ENCODE measurements at places on chromosomes 2 and 18. TPM values are rescaled to one million over a fixed set of nuclear protein-coding genes. Genes with fewer than 3 reads are reported as not detected.

Gene RETREG2
- total RNA-seq: 77.0 TPM

Gene FNDC4
- 10.2 TPM for total RNA-seq

GRCh38 chr2:62724886-62725711, 19.6 kb downstream of the EHBP1 start:
- H3K36me3 ChIP-seq: peaks cover 17% of the 10 kb centered on the region
- no peaks in the 10 kb centered on the region for H3K27me3 ChIP-seq
- peak overlapping the region; percentile 37 for H3K27ac ChIP-seq

DNA sequence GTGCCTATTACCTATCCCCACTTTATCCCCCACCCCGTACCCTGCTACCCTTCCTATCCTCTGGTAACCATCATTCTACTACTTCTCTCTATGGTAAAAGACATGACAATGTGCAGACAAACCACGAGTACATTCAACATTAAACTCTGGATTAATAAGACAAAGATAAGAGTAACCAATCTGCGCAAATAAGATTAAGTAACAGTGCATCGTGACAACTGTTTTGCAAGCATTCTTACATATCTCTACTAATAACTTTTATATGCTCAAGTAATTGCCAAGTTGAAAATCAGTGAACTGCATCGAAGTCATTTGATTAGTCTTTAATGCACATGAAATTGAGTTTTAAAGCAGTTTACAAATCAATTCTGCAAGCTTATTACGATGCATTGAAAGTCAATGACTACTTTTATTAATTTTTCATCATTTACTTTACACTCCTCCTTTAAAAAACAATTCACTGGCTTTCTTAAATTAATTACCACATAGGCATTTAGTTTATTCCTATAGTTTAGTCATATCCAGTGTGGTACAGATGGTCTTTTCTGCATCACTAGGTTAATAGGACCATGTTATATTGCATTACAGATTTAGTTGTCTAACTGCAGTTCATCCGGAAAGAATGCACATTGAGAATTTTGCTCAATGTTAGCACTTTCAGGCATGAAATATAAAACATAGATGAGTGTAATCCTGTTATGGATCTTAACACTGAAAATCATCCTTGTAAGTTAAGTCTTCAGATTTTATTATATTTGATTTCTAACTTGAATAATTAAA, 178.1 kb downstream of the GCA start:
- no peaks in the 10 kb centered on the region for H3K27me3 ChIP-seq
- no peak for DNase-seq
- H3K4me1 ChIP-seq: peaks cover 19% of the 10 kb centered on the region
- H3K36me3 ChIP-seq: peaks cover 23% of the 10 kb centered on the region
- H3K27ac ChIP-seq: no peak overlapping the region

GRCh38 chr2:70553334-70553583, 367 bp downstream of the TGFA start:
- no peak for DNase-seq
- peak overlapping the region; percentile 90 for H3K27ac ChIP-seq
- H3K36me3 ChIP-seq: no peaks in the 10 kb centered on the region
- H3K27me3 ChIP-seq: peaks cover 47% of the 10 kb centered on the region

GRCh38 chr2:54809819-54810218, 86.4 kb downstream of the EML6 start:
- H3K36me3 ChIP-seq: no peaks in the 10 kb centered on the region
- no peak for DNase-seq
- H3K27ac ChIP-seq: no peak overlapping the region
- H3K4me3 ChIP-seq: no peak overlapping the region
- H3K4me1 ChIP-seq: no peaks in the 10 kb centered on the region
- peaks cover 11% of the 10 kb centered on the region for H3K27me3 ChIP-seq

DNA sequence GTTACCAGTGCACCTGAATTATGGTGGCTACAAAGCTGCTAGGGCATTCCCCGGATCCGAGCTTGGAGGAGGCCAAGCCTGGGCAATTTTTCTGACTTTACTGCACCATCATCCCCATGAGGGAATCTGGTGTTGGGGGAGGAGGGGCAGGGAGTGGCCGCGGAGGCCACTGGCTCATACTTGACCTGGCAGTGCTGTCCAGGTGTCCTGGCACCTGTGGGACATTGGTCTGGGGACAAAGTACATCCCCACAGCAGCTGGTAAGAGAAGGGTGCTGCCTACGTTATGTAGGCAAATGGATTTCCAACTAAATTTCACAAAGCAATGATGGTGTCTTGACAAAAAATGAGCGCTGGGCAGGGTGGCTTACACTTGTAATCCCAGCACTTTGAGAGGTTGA, 48.3 kb downstream of the KLHL29 start:
- no peaks in the 10 kb centered on the region for H3K4me1 ChIP-seq
- peaks cover 29% of the 10 kb centered on the region for H3K27me3 ChIP-seq
- H3K36me3 ChIP-seq: no peaks in the 10 kb centered on the region

DNA sequence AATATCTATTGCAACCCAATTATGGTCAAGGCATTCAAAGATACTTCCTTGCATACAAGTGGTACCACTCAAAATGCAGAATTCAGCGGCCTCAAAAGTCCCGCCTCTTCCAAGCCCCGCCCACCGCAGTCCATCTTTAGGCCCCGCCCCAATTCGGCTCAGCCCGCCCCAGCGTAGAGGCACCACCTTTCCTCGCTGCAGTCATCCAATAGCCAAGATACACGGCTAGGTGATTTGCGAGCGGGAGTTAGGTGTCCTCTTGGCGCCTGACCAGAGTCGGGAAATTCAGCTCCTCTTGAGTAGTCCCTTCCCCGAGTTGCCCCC, 431 bp upstream of the SEC11C start:
- DNase-seq: peak; percentile 76
- peaks cover 33% of the 10 kb centered on the region for H3K27me3 ChIP-seq
- peaks cover 31% of the 10 kb centered on the region for H3K4me1 ChIP-seq
- H3K27ac ChIP-seq: peak overlapping the region; percentile 100

GRCh38 chr18:44341759-44342158, 338.9 kb upstream of the SETBP1 start:
- no peak for DNase-seq
- peaks cover 2% of the 10 kb centered on the region for H3K36me3 ChIP-seq
- H3K4me1 ChIP-seq: no peaks in the 10 kb centered on the region
- no peak overlapping the region for H3K4me3 ChIP-seq
- H3K27me3 ChIP-seq: no peaks in the 10 kb centered on the region

DNA sequence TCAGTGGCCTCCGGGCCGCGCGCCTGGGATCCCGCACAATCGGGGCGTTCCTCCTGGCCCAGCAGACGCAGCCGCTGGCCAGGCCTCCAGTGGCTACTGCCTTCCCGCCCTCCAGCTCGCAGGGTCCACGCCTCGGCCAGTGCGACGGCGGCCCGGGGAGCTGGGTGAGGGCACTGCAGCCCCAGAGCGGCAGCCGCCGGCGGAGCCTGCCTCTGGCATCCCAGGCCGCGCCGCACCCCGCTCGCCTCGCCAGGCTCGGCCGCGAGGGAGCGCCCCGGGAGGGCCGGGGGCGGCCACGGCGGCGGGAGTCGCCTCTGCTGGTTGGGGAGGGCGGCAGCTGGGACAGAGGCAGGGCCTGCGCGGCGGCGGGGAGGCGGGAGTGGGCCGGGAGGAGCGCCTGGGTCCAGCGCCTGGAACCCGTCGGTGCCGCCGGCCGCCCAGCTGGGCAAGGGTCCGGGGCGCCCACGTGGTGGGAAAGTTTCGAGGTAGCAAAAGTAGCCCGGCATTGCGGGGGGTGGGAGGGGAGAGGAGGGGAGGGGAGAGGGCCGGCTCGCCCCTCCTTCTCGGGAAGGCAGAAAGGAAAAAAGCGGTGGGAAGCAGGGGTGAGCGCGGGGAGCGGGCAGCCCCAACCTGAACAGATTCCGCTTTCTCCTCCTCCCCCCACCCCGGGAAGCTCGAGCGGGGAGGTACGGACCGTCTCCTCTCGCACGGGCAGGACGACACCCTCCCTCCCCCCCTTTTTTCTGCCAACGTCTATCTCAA, 1.5 kb upstream of the INHBB start:
- no peak overlapping the region for H3K27ac ChIP-seq
- H3K36me3 ChIP-seq: no peaks in the 10 kb centered on the region
- H3K4me1 ChIP-seq: peaks cover 14% of the 10 kb centered on the region
- peak; percentile 24 for DNase-seq

- H3K36me3 ChIP-seq: no peaks in the 10 kb centered on the region
- no peak overlapping the region for H3K27ac ChIP-seq
- no peaks in the 10 kb centered on the region for H3K27me3 ChIP-seq
- peaks cover 2% of the 10 kb centered on the region for H3K4me1 ChIP-seq
- DNase-seq: no peak
- H3K4me3 ChIP-seq: no peak overlapping the region
These were observed 18.8 kb upstream of the EPHA4 start for GRCh38 chr2:221590861-221591365.

DNA sequence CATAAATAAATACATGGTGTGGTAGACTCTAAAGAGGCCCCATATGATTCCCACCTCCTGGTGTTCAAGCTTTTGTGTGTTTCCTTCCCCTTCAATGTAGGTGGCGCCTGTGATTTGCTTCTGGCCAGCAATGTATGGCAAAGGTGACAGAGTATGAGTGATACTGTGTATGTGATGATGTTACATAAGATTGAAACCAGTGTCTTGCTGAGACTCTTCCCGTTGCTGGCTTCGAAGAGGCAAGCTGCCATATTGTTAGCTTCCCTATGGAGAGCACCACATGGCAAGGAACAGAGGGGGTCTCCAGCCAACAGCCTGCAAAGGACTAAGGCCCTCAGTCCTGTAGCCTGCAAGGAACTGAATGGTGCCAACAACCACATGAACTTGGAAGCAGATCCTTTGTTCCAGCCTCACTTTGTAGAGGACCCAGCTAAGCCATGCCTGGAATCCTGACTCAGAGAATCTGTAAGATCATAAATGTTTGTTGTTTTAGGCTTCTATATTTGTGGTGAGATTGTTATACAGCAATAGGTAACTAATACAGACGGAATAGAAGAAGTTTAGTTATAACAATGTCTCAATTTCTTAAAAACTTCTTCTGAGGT, 1.7 kb upstream of the SMAD4 start:
- no peak for DNase-seq
- H3K4me3 ChIP-seq: peak overlapping the region; percentile 90
- H3K27ac ChIP-seq: peak overlapping the region; percentile 100
- H3K36me3 ChIP-seq: peaks cover 7% of the 10 kb centered on the region

GRCh38 chr18:77146249-77147080, 13.9 kb upstream of the MBP start:
- H3K36me3 ChIP-seq: peaks cover 6% of the 10 kb centered on the region
- DNase-seq: no peak
- no peaks in the 10 kb centered on the region for H3K4me1 ChIP-seq
- H3K4me3 ChIP-seq: no peak overlapping the region
- peaks cover 10% of the 10 kb centered on the region for H3K27me3 ChIP-seq
- H3K27ac ChIP-seq: no peak overlapping the region

DNA sequence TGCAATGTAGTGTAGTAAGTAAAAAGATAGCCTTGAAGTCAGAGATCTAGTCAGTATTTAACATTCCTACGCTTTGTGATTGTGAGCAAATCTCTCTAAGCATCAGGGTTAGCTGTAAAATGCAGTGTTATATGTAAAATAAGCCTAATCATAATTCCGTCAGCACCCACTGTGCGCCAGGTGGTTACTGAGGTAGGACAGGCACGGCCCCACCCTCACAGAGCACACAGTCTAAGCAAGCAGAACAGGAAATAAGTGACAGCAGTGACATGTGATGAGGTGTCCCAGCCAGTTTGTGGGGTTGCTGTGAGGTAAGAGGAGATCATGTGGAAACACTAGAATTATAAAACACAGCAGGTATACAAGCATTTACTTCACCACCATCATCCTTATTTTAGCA, 267.1 kb downstream of the ICOS start:
- no peaks in the 10 kb centered on the region for H3K4me1 ChIP-seq
- no peaks in the 10 kb centered on the region for H3K36me3 ChIP-seq
- peaks cover 28% of the 10 kb centered on the region for H3K27me3 ChIP-seq
- no peak for DNase-seq

Data from progenitor cell of endocrine pancreas (in vitro differentiated cells).